Suppressor macrophage (primary cell): ENCODE measurements at places on chromosomes 16 and 17.
A peak's percentile ranks its signal among the peaks of the same experiment; 100 is the strongest.

DNA sequence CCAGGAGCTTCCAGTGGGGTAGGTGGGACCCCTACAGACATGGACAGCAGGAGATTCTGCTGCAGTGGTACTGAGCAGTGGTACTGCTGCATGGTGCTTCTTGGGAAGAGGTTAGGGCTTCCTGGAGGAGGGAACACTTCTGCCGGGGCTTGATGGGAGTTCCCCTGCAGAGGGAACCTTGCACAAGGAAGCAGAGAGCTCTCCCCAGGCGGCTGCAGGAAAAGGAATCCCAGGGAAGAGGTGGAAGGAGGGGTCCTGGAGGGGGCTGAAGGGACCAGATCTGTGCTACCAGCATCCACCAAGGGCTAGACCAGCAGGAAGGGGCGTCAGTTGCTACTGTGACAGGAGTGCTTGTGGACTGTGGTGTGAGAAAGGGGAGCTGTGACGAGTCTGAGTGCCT lies 10.6 kb downstream of the RIPOR1 start:
- DNase-seq = no peak

DNA sequence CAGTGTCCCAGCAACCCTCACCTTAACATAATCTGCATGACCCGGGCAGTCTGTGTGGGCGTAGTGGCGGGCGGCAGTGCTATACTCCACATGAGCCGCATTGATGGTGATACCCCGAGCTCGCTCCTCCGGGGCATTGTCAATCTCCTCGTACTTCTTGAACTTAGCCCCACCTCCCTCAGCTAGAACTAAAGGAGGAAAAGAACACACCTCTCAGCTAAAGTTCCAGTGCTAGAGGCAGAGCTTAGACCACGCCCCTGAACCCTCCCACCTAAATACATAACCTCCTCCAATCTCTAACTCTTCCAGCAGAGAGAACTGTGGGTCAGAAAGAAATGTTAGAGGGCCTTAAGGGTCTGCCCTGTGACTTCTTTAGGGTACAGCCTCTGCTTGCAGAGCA lies 855 bp downstream of the TUFM start:
- DNase-seq = peak; percentile 43

- no peak for DNase-seq
Observed at GRCh38 chr16:58157239-58157638, 28.1 kb upstream of the CFAP20 start.

- no peak for DNase-seq
Observed at GRCh38 chr16:51636920-51637769, 486.1 kb upstream of the SALL1 start.

DNA sequence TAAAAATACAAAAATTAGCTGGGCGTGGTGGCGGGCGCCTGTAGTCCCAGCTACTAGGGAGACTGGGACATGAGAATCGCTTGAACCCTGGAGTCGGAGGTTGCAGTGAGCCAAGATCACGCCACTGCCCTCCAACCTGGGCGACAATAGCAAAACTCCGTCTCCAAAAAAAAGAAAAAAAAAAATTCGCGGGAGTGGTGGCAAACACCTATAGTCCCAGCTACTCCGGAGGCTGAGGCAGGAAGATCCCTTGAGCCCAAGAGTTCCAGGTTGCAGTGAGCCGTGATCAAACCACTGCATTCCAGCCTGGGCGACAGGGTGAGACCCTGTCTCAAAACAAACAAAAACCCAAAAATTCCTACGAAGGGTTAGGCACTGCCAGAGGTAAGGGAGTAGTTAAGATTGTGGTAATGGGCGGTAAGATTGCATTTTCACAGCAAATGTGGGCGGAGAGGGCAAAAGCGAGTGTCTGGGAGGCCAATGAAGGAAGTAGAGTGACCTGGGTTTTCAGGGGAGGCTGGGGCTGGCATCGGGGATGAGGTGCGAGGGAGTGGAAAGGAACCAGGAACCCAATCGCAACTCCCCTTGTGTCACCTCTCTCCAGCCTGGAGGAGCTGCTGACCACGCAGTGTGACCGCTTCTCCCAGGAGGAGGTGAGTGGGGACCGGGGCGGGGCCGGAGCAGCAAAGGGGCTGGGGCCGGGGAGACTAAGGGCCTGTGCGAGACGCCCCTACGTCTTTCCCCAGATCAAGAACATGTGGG lies 2.6 kb downstream of the MYL11 start:
- DNase-seq = peak; percentile 76

- DNase-seq = no peak
Observed at GRCh38 chr17:32928586-32929535, 908 bp downstream of the TMEM98 start.

- no peak for DNase-seq
Observed at GRCh38 chr17:83159204-83160049, 80.0 kb downstream of the METRNL start.

GRCh38 chr17:20206068-20206467 lies 196.9 kb downstream of the SPECC1 start:
- DNase-seq = peak; percentile 67

GRCh38 chr17:62188713-62189112 lies 123.6 kb upstream of the MED13 start:
- DNase-seq = peak; percentile 39

DNA sequence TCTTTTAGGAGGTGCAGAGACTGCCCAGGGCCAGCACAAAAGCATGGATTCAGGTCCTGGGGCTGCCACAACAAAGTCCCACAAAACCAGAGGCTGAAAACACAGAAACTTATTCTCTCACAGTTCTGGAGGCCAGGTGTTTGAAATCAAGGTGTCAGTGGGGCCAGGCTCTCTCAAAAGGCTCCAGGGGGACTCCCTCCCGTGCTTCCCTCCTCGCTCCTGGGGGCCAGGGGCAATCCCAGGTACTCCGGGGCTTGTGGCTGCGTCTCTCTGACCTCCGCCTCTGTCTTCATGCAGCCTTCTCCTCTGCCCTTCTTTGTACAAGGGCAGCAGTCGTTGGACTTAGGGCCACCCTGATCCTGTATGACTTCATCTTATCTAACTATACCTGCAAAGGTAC lies 8.3 kb upstream of the RBFOX3 start:
- DNase-seq = no peak

GRCh38 chr16:48123104-48123788 lies 32.5 kb downstream of the ABCC12 start:
- peak; percentile 72 for DNase-seq
